ENCODE measurements at places on chromosomes 3 and 15.
A peak's percentile ranks its signal among the peaks of the same experiment; 100 is the strongest.

GRCh38 chr15:47787875-47788274 is 70.6 kb downstream of the SEMA6D start:
- no peak for DNase-seq

DNA sequence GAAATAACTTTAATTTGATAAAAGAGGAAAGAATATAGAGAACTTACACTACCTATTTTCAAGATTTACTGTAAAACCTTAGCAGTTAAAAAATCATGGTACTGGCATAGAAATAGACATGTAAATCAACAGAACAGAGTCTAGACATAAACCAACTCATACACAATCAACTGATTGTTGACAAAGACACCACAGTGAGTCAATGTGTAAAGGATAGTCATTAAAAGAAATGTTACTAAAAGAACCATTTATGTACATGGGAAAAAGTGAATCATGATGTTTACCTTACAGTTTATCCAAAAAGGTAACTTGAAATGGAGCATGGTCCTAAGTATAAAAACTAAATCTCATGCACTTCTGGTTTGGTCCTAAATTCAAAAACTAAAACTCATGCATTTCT is 847.4 kb downstream of the IGSF11 start:
- no peak for DNase-seq

DNA sequence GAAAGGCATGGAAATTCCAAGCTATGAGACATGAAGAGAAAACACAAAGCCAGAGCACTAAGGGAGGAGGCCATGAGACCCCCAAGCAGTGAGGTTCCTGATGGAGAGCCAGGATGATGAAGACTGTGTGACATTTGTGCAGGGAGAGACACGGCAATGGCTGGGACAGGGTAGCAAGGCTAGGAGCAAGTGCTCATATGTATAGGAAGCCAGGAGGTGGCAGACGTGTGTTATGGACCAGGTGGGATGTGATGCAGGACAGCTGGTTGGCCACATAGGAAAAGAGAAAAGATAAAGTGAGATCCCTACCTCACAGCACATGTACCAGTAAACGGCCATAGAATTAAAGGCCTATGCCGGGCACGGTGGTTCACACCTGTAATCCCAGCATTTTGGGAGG is 112.7 kb downstream of the APBA2 start:
- no peak for DNase-seq

- DNase-seq: peak; percentile 27
Measured at GRCh38 chr3:178525251-178525650, 11.0 kb upstream of the KCNMB2 start.

DNA sequence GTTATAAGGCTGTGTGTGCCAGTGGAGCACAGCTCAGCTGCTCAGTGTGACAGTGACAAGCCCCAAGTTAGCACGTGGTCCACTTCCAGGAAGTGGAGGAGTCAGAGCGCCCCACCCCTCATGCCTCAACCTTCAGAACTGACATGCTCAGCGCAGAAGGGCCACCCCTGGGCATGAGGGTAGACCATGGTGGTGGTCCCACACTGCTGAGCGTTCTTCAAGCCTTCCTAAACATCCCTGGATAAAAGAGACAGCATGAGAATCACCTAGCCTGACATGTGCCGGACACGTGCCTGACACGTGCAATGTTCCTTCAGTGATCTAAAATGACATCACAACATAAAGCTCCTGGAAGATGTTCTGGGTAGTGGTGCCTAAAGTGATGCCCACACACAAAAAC is 16.8 kb downstream of the ATP10A start:
- no peak for DNase-seq

- no peak for DNase-seq
Measured at GRCh38 chr15:96232335-96232734, 98.2 kb upstream of the NR2F2 start.

- DNase-seq: peak; percentile 94
Measured at GRCh38 chr3:88661433-88661824, 446.0 kb upstream of the EPHA3 start.

DNA sequence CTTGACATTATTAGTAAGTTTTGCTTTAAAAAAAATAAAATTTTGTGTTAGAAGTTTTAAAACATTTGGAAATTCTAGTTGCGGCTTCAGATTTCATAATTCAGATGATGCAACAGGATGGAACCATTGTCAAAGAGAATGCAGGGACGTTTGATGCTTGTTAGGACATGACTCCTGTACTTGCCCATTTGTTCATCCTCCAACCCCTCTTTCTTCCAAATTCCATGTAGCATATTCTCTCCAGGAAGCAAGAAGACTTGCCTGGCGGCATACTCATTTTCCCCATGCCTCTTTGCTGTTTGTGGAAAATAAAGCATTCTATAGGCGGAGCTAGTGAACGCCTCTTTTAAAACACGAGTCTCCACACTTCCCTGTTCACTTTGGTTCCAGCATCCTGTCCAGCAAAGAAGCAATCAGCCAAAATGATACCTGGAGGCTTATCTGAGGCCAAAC is at the start of gene CSTA:
TSS of gene CSTA (plus strand) at position 378 of the 453 bp plus-strand sequence. CDS start at position 423, 45 bp downstream.
- DNase-seq: no peak

DNA sequence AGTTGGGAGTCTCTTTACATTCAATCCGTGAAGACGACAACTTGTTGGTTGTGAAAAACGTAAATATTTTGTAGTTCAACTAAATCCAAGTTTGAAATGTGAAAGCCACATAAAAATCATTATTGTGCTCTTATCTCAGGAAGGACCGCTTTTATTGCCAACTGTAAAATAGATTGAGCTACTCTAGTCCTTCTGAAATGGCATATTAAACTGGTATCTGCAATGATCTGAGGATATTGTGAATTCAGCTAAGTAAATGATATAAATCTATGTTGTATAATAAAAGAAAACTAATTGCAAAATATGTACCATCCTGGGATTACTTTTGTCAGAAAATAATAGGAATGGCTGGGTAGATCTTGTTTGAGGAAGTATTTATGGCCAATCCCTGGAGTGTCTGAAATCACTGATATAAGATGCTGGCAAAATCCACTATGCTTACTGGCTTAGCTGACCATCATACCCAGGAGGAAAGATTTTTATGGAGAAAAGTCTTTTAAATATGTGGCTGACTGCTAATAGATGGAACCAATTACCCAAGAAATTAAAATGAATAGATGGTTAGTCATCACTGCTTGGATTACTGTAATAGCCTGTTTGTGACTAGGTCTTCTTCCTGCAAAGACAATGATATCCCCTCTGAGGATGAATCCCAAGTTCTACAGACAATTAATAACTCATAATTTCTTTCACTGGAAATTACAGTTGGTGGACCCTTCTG is 191.8 kb downstream of the SEMA6D start:
- no peak for DNase-seq

DNA sequence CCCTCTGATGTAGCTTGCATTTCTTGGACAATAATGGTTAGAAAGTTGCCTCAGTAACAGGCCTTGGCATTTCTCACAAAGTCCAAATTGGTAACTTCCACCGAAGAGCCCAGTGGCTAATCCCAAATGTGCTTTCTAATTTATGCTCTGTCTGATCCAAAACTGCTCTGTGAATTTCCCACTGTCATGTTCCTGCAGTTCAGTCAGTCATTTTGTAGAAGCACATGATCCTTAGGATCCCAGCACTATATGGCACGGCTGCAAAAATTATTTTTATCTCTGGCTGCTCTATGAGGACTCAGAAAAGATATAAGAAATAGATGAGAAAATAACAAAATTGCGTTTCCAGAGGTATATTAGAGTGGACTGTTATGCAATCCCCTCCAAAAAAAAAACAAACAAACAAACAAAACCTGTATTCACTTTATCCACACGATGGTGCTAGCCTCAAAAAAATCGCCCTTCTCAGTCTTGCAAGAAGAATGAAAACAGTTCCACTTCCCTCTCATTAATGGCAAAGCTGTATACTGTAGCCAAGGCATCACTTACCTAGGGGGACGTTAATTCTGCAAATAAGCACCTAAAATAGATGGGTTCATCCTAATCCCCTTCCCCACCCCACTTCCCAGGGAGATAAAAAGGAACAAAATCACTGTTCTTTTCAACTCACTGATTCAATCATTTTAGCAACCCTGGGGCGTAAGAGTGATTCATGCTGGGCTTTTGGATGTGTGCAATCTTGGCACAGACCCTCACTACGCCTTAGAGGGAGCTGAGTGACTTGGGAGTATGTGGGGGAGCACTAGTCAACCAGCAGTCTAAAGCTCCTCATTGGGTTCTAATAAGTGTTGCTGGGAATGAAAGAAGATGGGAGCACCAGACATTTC is 61.3 kb downstream of the TMCO5A start:
- peak; percentile 30 for DNase-seq

GRCh38 chr15:67783303-67783702 is 42.0 kb upstream of the SKOR1 start:
- DNase-seq: no peak

DNA sequence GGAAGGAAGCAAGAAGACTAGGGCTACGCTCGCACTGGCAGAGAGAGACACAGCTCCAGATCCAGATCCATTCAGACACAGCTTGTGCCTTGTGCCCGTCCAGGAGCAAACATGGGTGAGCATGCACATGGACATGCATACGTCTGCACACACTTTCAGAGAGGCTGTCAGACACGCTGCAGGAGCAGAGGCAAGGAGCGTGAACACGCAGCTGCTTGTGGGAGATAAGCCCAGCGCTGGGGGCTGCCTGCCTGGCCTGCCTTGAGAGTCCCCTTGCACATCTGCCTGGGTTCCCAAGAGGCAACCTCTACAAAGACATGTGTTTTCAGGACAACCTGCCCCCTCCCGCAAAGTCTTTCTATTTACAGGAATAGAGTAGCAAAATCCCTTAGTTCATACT is 13.6 kb upstream of the BAHD1 start:
- DNase-seq: no peak

GRCh38 chr3:52537726-52538421 is 1.5 kb downstream of the UQCC5 start:
- no peak for DNase-seq

DNA sequence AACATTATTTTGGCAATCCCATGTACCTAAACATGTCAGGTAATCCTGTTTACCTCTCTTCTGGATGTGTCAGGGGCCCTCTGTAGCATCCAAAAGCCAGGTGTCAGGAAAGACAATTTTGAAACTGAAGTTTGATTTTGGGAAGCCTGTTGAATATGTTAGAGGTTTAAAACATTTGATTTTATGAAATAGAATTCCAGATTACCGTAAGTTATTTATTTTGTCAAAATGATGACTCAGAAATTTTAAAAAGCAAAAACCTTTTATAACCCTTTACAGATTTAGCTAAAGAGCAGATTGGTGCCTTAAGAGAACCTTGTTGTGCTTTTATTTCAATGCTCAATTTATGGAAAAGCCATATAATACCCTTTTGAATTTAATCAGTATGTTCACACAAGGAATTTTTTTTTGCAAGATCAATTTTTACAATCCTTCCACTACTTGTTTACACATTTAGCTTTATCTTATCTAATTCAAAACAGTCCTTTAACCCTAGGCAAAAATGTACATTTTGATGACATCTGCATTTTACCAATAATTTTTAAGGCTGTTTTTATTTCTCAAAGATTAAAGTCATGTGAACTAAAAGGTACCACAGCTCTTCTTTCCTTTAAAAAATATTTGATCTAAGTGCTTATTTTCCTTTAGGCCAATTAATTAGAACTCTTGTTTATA is 10.0 kb downstream of the KIF15 start:
- DNase-seq: no peak

GRCh38 chr15:35479423-35479822 is 66.5 kb downstream of the DPH6 start:
- DNase-seq: no peak

GRCh38 chr3:98594628-98595324 is 1.4 kb upstream of the CPOX start:
- DNase-seq: no peak

GRCh38 chr3:141540531-141540930 is 53.7 kb downstream of the RASA2 start:
- no peak for DNase-seq

DNA sequence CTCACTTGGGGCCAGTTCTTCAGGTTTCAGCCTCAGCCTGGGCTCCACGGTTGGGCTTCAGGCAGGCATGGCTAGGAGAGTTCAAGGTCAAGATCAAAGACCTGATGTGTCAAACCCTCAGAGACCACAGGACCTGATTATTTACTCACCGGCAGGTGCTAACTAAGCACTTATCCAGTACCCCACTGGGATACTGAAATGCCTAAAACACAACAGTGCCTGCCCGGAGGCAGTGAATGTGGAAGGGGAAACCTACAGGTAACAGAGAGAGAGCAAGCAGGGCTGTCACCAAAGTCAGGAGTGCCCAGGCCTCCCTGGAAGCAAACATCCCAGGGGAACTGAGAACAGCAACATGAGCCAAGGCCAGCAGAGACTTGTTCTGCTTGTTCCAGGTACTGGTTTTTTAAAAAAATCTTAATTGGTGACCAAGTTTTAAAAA is 6.7 kb downstream of the IDH2 start:
- no peak for DNase-seq

GRCh38 chr15:59484399-59484798 is 46.4 kb downstream of the FAM81A start:
- DNase-seq: no peak

DNA sequence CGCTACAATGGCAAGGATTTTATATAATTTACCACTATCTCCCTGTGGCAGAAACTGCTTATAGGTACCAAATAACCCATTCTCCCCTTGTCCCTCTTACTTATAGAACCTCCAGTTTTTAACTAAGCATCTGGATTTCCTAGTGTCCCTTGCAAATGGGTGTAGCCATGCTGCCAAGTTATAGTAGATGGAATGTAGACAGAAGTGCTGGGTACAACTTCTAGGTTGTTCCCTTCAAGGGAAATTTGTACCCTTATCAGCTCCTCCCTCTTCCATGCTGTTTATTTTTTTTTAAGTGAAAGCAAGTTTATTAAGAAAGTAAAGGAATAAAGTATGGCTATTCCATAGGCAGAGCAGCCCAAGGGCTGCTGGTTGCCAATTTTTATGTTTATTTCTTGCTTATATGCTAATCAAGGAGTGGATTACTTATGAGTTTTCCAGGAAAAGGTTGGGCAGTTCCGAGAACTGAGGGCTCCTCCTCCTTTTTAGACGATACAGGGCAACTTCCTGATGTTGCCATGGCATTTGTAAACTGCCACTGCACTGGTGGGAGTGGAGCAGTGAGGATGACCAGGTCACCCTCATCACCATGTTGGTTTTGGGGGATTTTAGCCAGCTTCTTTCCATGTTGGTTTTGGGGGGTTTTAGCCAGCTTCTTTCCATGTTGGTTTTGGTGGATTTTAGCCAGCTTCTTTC is 40.1 kb upstream of the TM4SF19 start:
- DNase-seq: no peak

GRCh38 chr3:159766563-159767185 is 222.0 kb upstream of the IL12A start:
- DNase-seq: peak; percentile 54

- DNase-seq: no peak
Measured at GRCh38 chr3:133644768-133645167, 17.0 kb downstream of the TOPBP1 start.
